CD4-positive, CD25-positive, alpha-beta regulatory T cell (primary cell): ENCODE measurements at places on chromosomes 1 and 21. TPM values are rescaled to one million over a fixed set of nuclear protein-coding genes. Genes with fewer than 3 reads are reported as not detected.

- no peaks in the 10 kb centered on the region for H3K36me3 ChIP-seq
- H3K4me1 ChIP-seq, result no peaks in the 10 kb centered on the region
- no peak overlapping the region for H3K27ac ChIP-seq
- DNase-seq, result no peak
- no peak overlapping the region for H3K4me3 ChIP-seq
- H3K27me3 ChIP-seq, result no peaks in the 10 kb centered on the region
Observed at GRCh38 chr1:93704052-93704451, 22.4 kb upstream of the BCAR3 start.

Gene LRRC7
- total RNA-seq, result 0.15 TPM

GRCh38 chr1:231600458-231600976, 26.1 kb upstream of the DISC1 start:
- H3K27me3 ChIP-seq, result no peaks in the 10 kb centered on the region
- H3K4me1 ChIP-seq, result peaks cover 8% of the 10 kb centered on the region
- DNase-seq, result no peak
- no peak overlapping the region for H3K27ac ChIP-seq
- no peak overlapping the region for H3K4me3 ChIP-seq

GRCh38 chr1:94093996-94094395, 27.0 kb downstream of the ABCA4 start:
- H3K4me1 ChIP-seq, result no peaks in the 10 kb centered on the region
- DNase-seq, result no peak
- H3K27me3 ChIP-seq, result peaks cover 2% of the 10 kb centered on the region
- no peaks in the 10 kb centered on the region for H3K36me3 ChIP-seq

- H3K4me3 ChIP-seq, result peak within 1 kb of the TSS; percentile 13
- no peaks in the 10 kb centered on the region for H3K36me3 ChIP-seq
- H3K4me1 ChIP-seq, result peaks cover 13% of the 10 kb centered on the region
- peaks cover 8% of the 10 kb centered on the region for H3K27me3 ChIP-seq
Observed at GRCh38 chr1:109248797-109249629, at the start of gene CELSR2. Gene CELSR2, plus strand, starts transcription at chr1:109249539. Its CDS starts 541 bp downstream, at chr1:109250080.

DNA sequence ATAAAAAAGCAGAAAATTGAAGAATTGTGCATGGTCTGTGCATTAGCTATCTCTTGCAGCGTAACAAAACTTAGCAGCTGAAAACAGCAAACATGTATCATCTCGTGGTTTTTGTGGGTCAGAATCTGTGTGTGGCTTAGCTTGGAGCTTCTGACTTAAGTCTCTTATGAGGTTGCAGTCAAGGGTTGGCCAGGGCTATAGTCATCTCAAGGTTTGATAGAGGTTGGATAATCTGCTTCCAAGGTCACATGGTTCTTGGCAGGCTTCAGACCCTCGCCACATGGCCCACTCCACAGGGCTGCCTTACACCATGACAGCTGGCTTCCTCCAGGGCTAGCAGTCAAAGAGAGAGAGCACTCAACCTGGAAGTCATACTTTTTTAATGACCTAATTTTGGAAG, 35.9 kb downstream of the CNST start:
- H3K4me3 ChIP-seq, result peak overlapping the region; percentile 29
- no peak for DNase-seq
- no peak overlapping the region for H3K27ac ChIP-seq
- H3K27me3 ChIP-seq, result no peaks in the 10 kb centered on the region
- H3K36me3 ChIP-seq, result peaks cover 21% of the 10 kb centered on the region

GRCh38 chr1:26044971-26045721, 772 bp downstream of the SLC30A2 start:
- H3K4me3 ChIP-seq, result no peak overlapping the region
- no peak overlapping the region for H3K27ac ChIP-seq
- H3K27me3 ChIP-seq, result peaks cover 17% of the 10 kb centered on the region
- H3K4me1 ChIP-seq, result peaks cover 3% of the 10 kb centered on the region
- H3K36me3 ChIP-seq, result no peaks in the 10 kb centered on the region

- no peaks in the 10 kb centered on the region for H3K27me3 ChIP-seq
- no peak for DNase-seq
- no peaks in the 10 kb centered on the region for H3K4me1 ChIP-seq
- H3K36me3 ChIP-seq, result no peaks in the 10 kb centered on the region
- no peak overlapping the region for H3K4me3 ChIP-seq
Observed at GRCh38 chr1:201619513-201619912, 80.6 kb downstream of the NAV1 start.

GRCh38 chr1:96820671-96821070, 99.1 kb downstream of the PTBP2 start:
- no peaks in the 10 kb centered on the region for H3K27me3 ChIP-seq
- H3K4me1 ChIP-seq, result no peaks in the 10 kb centered on the region
- no peak overlapping the region for H3K27ac ChIP-seq
- H3K36me3 ChIP-seq, result no peaks in the 10 kb centered on the region
- no peak overlapping the region for H3K4me3 ChIP-seq

Gene OR2AK2
- total RNA-seq, result not detected

- peak; percentile 12 for DNase-seq
- no peak overlapping the region for H3K27ac ChIP-seq
- no peaks in the 10 kb centered on the region for H3K36me3 ChIP-seq
- no peaks in the 10 kb centered on the region for H3K4me1 ChIP-seq
- H3K4me3 ChIP-seq, result no peak overlapping the region
Observed at GRCh38 chr1:53754484-53755312, 15.7 kb upstream of the GLIS1 start.

DNA sequence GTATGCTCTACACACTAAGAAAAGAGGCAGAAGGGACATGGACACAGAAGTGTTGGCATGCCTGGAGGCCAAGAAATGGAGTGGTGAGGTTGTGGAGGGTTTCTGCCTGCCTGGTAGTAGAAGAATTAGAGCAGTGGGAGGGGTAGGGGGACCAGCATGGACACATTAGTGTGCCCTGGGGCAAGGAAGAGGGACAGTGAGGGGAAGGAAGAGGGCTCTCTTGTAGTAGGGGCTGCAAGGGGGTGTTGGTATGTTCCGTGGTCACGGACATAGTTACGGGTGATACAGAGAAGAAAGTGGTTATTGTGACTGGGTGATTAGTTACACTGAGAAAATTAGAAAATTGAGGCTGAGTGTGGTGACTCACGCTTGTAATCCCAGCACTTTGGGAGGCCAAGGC, 23.3 kb downstream of the LEMD1 start:
- DNase-seq, result no peak
- peaks cover 6% of the 10 kb centered on the region for H3K27me3 ChIP-seq
- H3K4me3 ChIP-seq, result no peak overlapping the region
- H3K27ac ChIP-seq, result no peak overlapping the region
- H3K4me1 ChIP-seq, result no peaks in the 10 kb centered on the region

Gene ITLN2
- total RNA-seq, result not detected

Gene RASSF5
- 158 TPM for total RNA-seq

GRCh38 chr1:219099307-219099706, 74.4 kb upstream of the LYPLAL1 start:
- DNase-seq, result no peak
- H3K27ac ChIP-seq, result no peak overlapping the region
- no peaks in the 10 kb centered on the region for H3K27me3 ChIP-seq
- no peaks in the 10 kb centered on the region for H3K4me1 ChIP-seq

DNA sequence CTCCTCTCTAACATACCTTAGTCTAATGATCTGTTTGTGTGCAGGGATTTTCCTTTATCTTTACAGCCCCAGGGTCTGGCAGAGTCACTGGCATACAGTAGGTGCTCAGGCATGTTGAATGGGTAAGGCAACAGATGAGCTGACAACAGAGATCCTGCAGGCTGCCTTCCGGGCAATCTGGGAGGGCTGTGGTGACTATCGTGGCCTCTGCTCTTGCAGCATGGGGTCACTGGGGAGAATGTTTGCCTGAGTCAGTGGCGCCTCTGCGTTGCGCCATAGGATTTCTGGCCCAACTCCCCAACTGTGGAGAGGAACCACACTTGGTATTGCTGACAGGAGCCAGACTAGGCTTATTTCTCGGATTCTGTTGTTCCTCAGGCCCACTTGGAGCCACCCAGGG, 93.8 kb downstream of the LAMC2 start:
- no peak overlapping the region for H3K4me3 ChIP-seq
- no peak overlapping the region for H3K27ac ChIP-seq
- H3K4me1 ChIP-seq, result no peaks in the 10 kb centered on the region
- no peak for DNase-seq
- H3K27me3 ChIP-seq, result no peaks in the 10 kb centered on the region
